ENCODE measurements at places on chromosomes 5 and 9.
A peak's percentile ranks its signal among the peaks of the same experiment; 100 is the strongest.

DNA sequence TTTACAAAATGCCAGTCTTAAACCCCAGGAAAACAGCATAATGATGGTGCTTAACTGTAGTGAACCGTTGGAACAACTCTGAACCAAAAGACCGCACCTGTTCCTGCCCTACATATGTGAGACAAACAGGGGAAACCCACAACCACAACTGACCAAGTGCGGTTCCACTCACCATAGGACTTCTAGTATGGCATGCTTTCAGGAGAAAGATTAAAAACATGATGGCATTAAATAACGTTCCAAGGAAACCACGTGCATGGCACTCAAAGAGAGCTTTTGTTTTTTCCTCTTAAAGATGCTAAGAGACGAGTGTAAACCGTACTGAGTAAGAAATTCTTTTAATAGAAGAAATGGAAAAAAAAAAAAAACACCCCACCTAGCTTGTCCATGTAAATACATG lies 119.8 kb downstream of the SSBP2 start:
- no peak for DNase-seq

DNA sequence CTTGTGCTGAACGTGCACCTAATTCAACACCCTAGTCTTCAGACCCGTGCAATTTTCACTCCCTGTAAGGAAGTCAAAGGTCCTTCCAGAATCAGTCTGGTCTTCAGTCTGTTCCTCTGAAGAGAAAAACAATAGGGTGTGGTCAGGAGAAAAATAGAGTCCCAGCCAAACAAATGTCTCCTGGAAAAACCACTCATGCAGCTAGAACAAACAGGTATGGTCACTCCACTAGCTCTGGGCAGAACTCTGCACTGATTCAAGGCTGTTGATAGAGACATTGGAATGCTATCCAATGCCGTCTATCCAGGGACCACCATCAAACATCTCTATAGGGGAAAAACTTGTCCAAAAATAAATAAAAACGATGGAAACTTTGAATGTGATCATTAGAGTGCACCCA lies 81.8 kb upstream of the MAP3K1 start:
- DNase-seq = no peak

- DNase-seq = no peak
These were observed 63.8 kb upstream of the RNF130 start for GRCh38 chr5:180135128-180135955.

GRCh38 chr9:105416840-105417239 lies 31.0 kb upstream of the FSD1L start:
- no peak for DNase-seq

DNA sequence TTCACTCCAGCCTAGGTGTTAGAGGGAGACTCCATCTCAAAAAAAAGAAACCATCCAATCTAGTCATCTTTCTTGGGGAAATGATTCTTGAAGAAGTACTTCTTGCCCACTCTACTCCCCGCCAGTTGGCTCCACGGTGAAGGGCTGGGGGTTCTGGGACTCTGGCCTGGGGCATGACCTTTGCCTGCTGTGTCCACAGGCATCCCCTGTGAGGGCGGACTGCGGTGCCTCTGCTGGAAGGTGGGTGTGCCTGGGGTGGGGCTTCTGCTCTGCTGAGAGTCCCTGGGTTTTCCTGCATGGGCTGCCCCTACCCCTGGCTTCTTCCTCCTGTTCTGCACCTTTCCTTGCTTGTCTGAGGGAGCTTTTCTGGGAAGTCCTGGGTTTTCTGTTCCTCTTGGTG lies 3.5 kb downstream of the TBC1D13 start:
- DNase-seq = no peak

DNA sequence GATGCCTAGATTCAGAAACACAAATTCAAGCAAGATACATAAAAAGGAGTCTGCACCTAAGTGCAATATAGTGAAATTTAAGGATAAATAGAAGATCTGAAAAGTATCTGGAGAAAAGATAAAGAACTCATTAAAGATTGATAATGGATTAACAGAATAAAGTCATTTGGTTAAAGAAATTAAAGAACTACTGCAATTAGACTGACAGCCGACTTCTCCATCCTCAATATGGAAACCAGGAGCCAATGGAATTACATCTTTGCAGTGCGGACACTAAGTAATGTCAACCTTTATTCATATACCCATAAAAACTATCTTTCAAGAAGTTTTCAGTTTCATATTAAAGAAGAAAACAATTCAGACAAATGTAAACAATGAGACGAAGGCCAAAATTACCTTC lies 81.0 kb downstream of the MRPL36 start:
- DNase-seq = no peak

DNA sequence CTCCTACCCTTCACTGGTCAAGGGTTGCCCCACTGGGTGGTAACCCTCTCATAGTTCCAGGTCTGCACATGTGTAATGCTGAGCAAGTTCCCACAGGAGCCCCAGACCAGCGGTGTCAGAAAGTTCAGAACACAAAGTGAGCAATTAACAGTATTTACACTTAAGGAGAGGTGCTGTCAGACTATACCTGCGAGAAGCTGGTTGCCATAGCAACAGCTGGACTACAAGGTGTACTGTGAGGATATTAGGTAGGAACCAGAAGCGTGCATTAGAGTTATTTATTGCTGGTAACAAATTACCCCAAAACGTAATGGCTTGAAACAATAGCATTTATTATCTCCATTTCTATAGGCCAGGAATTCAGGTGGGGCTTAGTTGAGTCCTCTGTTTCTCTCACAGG lies 317.0 kb upstream of the RPS23 start:
- no peak for DNase-seq

GRCh38 chr5:79512471-79513307 lies 1.2 kb downstream of the HOMER1 start:
- DNase-seq = peak; percentile 31

- no peak for DNase-seq
These were observed 212.2 kb downstream of the PCSK1 start for GRCh38 chr5:96220610-96221390.

- no peak for DNase-seq
These were observed 13.9 kb upstream of the COL5A1 start for GRCh38 chr9:134627417-134628353.

GRCh38 chr9:14405176-14405706 lies 91.3 kb upstream of the NFIB start:
- DNase-seq = no peak

DNA sequence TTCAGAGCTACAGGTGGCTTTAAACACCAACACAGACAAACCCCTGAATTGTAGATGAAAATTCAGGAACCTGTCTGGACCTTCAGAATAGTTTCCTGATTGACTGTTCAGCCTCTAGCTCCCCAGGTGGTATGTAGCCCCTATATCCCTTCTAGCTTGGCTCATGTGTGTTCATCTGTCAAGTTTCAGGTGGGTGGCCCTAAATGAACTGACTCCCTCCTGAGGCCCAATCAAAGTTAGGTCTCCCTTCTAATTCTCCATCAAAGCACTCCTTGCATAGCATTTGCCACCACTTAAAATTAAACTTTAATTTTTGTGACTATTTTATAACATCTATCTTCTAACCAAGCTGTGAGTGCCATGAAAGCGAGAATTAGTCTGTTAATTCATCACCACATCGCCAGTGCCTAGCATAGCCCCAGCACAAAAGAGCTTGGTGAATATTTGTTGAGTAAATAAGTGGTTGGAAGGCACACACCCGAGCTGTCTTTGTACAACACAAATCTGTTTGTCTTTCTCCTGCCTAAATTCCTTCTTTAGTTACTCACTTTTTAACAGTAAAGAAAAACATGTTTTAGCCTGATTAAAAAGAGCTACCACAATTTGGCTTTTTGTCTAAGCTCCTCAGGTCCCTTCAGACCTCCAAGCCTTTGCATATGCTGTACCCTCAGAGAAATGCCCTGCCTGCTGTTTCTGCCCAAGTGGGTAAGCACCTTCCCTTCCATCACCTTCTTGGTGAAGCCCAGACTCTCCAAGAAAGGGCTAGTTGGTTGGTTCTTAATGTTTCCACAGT lies 138.1 kb upstream of the HMHB1 start:
- DNase-seq = no peak

DNA sequence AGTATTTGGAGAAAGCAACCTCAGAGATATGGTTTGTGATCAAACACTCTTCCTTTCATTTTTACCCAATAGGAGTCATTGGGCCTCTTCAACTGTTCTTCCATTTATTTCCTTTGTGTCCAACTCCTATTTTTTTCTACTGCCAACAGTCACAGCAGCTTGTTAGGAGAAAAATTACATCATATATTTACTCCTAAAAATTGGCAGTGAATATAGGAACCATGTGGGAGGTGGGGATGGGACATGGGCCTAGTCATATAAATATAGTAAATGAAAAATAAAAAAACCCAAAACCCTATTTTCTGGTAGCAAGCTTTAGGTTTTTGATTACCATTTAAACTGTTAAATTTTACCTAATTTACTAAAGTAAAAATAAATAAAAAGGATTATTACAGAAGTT lies 134.9 kb upstream of the MPDZ start:
- no peak for DNase-seq

DNA sequence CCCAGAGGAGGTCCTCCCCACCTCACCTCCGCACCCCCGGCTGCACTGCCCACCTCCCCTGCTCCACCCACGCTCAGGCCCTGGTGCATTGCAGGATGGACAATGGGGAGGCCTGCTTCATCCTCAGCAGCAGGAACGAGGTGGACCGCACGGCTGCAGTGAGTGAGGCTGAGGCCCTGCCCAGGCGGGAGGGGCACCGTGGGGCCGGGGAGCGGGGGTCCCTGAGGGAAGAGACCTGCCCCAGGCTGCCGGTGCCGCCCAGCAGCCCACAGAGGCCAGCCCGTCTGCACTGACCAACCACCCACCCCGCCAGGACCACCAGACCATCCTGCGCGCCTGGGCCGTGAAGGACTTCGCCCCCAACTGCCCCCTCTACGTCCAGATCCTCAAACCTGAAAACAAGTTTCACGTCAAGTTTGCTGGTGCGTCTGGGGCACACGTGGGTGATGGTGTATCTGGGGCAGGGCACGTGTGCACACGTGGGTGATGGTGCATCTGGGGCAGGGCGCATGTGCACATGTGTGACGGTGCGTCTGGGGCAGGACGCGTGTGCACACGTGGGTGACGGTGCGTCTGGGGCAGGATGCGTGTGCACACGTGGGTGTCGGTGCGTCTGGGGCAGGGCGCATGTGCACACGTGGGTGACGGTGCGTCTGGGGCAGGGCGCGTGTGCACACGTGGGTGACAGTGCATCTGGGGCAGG lies 66.7 kb downstream of the KCNT1 start:
- no peak for DNase-seq

- DNase-seq = no peak
These were observed 97.7 kb upstream of the HCN1 start for GRCh38 chr5:45793638-45794532.

DNA sequence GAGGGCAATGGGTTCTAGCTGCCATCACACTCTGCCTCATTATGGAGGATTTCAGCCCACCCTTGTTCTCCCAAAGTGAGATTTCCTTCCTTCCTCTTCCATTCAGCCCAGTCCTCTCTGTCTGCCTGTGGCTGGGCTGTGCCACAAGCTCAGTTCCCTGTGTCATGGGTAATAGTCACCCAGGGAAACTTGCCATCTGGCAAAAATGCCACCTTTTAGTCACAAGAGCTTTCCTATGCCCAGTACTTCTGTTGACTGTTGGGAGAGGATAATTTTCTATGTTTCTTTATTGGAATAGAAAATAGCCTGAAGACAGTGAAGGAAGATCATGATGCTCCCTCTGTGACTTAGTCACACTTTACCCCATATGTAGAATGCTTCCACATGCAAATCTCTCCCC lies 71.4 kb downstream of the TLR4 start:
- DNase-seq = no peak

- no peak for DNase-seq
These were observed 7.2 kb upstream of the LIFR start for GRCh38 chr5:38563624-38564023.

DNA sequence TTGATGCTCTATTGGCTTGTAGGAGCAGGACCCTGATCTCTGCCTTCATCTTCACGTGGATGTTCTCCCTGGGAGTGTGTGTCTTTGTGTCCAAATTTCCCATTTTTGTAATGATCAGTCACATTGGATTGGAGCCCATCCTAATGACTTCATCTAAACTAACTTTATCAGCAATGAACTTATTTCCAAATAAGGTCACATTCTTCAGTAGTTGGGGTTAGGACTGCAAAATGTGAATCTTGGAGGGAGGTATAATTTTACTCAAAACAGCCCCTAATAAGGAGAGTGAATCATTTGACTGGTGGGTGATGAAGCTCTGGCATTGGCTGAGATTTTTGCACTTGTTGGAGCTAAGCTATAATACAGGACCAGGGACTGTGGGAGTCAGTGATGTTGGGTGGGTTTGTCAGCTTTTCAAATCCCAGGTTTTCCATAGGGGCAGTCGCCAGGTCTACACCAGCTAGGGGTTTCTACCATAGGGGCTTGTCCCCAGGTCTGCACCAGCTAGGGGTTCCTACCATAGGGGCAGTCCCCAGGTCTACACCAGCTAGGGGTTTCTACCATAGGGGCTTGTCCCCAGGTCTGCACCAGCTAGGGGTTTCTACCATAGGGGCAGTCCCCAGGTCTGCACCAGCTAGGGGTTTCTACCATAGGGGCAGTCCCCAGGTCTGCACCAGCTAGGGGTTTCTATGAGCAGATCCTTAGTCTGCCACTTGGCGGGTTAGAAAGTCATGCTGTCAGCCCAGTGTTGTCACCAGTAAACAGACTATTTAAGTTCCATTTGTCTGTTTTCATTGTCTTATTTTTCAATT lies 382.6 kb upstream of the DAP start:
- DNase-seq = no peak

- no peak for DNase-seq
These were observed 9.3 kb downstream of the JAK2 start for GRCh38 chr9:4994166-4994890.

GRCh38 chr9:89096807-89097206 lies 81.8 kb downstream of the SHC3 start:
- no peak for DNase-seq

DNA sequence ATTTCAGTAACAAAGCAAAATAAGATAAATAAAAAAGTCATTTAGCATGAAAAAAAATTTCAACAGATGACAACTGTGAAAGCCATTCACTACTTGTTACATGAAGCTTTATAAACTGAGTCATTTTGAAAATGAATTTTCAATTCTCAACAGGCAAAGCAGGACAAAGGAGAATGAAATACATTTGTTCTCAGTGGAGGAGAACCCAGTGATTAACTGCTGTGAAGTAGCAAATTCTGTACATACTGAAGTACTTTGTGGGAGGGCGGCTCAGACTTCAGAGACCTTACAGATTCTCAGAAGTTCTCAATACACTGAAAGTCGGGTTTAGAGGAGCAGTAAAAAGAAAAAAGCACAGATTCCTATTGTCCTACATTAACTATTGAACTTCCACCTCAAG lies 21.7 kb downstream of the SKIC3 start:
- no peak for DNase-seq

DNA sequence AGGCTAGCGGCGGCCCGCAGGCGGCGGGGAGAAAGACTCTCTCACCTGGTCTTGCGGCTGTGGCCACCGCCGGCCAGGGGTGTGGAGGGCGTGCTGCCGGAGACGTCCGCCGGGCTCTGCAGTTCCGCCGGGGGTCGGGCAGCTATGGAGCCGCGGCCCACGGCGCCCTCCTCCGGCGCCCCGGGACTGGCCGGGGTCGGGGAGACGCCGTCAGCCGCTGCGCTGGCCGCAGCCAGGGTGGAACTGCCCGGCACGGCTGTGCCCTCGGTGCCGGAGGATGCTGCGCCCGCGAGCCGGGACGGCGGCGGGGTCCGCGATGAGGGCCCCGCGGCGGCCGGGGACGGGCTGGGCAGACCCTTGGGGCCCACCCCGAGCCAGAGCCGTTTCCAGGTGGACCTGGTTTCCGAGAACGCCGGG lies 253 bp downstream of the SLC12A2 start:
- peak; percentile 47 for DNase-seq

GRCh38 chr5:142253938-142254337 lies 70.9 kb downstream of the SPRY4 start:
- no peak for DNase-seq

All from muscle of arm (tissue), 14 donors.